Colonic mucosa (tissue), 4 donors: ENCODE measurements at places on chromosomes 7 and 10. TPM values are rescaled to one million over a fixed set of nuclear protein-coding genes. Genes with fewer than 3 reads are reported as not detected.

MYOZ1 gene
- not detected for total RNA-seq

ZPBP gene
- total RNA-seq: not detected

- H3K27ac ChIP-seq: no peak overlapping the region
- no peak overlapping the region for H3K4me3 ChIP-seq
- DNase-seq: no peak
- no peaks in the 10 kb centered on the region for H3K27me3 ChIP-seq
- H3K4me1 ChIP-seq: no peaks in the 10 kb centered on the region
Measured at GRCh38 chr7:102149416-102149815, 137.3 kb upstream of the SH2B2 start.

DNA sequence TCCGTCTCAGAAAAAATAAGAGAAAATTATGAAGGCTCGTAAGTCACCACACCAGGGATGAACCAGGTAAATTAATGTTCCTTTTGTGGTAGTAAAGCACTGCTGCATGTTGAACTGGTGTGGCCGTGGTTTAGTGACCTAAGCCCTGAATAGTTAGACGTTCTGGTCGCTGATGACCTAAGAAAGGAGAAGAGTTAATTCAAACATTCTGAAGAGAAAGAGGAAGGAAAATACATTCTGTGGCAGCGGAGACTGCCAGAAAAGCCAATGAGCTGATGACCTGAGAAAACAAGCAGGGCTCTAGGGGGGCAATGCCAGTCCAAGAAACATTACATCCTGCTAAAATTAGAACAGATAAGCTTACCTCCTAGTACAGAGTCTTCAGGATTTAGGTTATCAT lies 17.5 kb downstream of the DNAJC9 start:
- H3K4me3 ChIP-seq: no peak overlapping the region
- no peak overlapping the region for H3K27ac ChIP-seq
- H3K4me1 ChIP-seq: no peaks in the 10 kb centered on the region
- H3K36me3 ChIP-seq: peaks cover 4% of the 10 kb centered on the region

DNA sequence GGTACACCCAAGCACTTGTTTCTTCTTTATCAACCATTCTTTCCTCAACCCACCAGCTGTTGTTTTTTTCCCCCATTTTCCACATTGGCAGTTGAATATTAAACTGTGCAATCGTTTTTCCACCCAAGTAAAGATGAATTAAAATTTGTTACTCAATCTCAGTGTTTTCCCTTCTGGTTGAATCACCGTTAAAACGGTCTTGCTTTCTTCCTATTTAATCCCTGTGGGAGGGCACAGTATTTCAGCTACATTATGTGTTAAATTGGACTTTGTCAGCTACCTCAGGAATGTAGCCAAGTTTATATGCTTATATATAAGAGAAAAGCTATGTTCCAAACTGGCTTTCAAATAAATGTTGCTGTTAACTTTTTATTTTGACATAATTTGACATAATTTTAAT lies 19.9 kb downstream of the SLC35G1 start:
- no peaks in the 10 kb centered on the region for H3K4me1 ChIP-seq
- DNase-seq: no peak
- no peak overlapping the region for H3K4me3 ChIP-seq
- no peaks in the 10 kb centered on the region for H3K36me3 ChIP-seq
- no peak overlapping the region for H3K27ac ChIP-seq

CUZD1 gene
- 3.6 TPM for total RNA-seq

FANK1 gene
- total RNA-seq: 6.9 TPM

HOGA1 gene
- 0.49 TPM for total RNA-seq

- H3K27ac ChIP-seq: no peak overlapping the region
- no peak overlapping the region for H3K4me3 ChIP-seq
- no peak for DNase-seq
- no peaks in the 10 kb centered on the region for H3K36me3 ChIP-seq
- no peaks in the 10 kb centered on the region for H3K4me1 ChIP-seq
Measured at GRCh38 chr10:49332768-49333167, 33.8 kb downstream of the C10orf71 start.

- no peaks in the 10 kb centered on the region for H3K36me3 ChIP-seq
- DNase-seq: no peak
- H3K4me3 ChIP-seq: no peak overlapping the region
- no peak overlapping the region for H3K27ac ChIP-seq
- no peaks in the 10 kb centered on the region for H3K27me3 ChIP-seq
- no peaks in the 10 kb centered on the region for H3K4me1 ChIP-seq
Measured at GRCh38 chr7:111083413-111083812, 7.5 kb upstream of the LRRN3 start.

GLCCI1 gene
- 8.3 TPM for total RNA-seq

EVX1 gene
- total RNA-seq: 0.32 TPM

- H3K36me3 ChIP-seq: no peaks in the 10 kb centered on the region
- H3K4me1 ChIP-seq: no peaks in the 10 kb centered on the region
- no peak overlapping the region for H3K4me3 ChIP-seq
- H3K27me3 ChIP-seq: no peaks in the 10 kb centered on the region
- H3K27ac ChIP-seq: no peak overlapping the region
Measured at GRCh38 chr7:99229234-99229633, 21.3 kb upstream of the KPNA7 start.

- H3K36me3 ChIP-seq: no peaks in the 10 kb centered on the region
- H3K4me1 ChIP-seq: no peaks in the 10 kb centered on the region
- no peaks in the 10 kb centered on the region for H3K27me3 ChIP-seq
- H3K4me3 ChIP-seq: peak overlapping the region; percentile 64
- no peak for DNase-seq
Measured at GRCh38 chr10:119726676-119727261, 919 bp downstream of the INPP5F start.

ANKRD2 gene
- not detected for total RNA-seq

DKK1 gene
- total RNA-seq: 0.82 TPM

DNA sequence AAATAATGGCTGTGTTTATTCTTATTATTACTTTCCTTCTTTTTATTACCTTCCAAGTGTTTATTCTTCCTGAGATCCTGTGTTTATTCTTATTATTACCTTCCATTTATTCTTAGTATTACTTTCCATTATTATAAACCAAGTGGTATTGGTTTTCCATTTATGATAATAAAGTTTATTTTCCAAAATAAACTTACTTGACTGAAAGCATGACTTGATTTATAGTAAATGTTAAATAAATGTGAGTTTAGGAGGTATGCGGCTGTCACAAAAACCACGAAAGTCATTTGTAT lies 20.2 kb downstream of the WIPF3 start:
- no peak overlapping the region for H3K4me3 ChIP-seq
- no peaks in the 10 kb centered on the region for H3K27me3 ChIP-seq
- DNase-seq: no peak
- H3K27ac ChIP-seq: no peak overlapping the region

DNA sequence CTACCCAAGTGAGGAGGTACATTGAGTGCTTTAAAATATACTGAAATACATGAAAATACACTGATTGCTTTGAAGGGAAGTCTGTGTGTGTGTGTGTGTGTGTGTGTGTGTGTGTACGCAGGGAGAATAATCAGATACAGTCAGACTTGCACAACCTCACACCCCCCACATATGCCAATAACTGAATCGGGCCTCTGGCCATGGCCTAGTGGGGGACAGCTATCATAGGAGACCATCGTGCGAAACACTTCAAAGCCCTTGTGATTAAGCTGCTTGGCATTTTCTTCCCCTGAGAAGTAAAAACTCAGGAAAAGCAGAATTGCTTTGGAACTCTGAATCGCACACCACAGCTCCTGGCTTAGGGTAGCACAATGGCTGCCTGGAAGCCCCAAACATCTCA lies 135.1 kb downstream of the C10orf105 start:
- no peaks in the 10 kb centered on the region for H3K27me3 ChIP-seq
- no peak for DNase-seq
- no peak overlapping the region for H3K4me3 ChIP-seq
- H3K27ac ChIP-seq: no peak overlapping the region
- no peaks in the 10 kb centered on the region for H3K4me1 ChIP-seq
- H3K36me3 ChIP-seq: no peaks in the 10 kb centered on the region

DNA sequence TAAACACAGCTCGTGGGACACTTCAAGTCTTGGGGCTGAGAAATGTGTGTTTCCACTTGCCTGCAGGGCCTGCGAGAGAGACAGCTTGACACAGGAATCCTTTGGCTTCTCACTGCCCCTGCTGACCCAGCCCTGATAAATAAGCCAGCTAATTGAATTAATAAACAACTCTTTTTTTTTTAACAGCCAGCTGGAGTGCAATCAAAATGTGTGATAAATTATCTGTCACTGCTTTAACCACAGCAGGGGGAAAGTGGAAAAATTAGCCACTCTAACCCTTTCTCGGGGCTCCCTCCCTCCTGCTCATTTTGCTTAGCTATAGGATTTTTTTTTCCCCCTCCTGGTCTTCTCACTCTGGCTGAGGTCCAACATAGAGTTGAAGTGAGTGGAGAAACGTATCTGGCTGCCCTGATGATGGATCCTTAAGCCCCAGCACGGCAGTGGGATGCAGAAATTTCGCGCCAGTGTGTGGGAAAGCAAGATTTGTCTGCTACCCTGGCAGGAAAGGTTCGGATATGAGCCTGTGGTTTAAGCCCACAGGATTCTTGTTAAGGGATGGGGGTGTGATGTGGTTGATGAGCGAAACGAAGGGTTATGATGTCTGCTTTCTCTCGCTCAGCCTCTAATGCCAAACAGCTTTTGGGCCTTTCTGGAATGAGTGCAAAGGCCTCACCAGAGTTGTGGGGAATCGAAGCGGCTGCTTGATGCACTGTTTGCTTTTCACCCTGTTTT lies 173.8 kb downstream of the TRIL start:
- no peaks in the 10 kb centered on the region for H3K36me3 ChIP-seq
- no peak overlapping the region for H3K4me3 ChIP-seq

DNA sequence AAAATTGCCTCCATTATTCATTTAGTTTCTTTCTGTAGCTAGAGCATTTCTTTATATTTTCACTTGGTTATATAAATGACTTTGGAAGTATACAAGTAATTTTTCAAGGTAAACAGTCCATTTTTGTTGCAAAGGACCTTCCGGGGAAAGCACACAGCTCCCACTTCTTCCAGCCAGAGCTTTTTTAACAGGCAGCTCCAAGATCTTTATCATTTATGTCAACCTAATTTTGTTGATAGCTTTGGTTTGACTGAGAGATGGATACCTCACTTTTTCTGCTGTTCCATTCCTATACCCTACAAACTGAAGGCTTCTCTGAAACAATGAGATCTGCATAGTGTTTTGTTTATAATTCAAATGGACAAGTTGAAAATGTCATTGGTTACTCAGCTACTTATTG lies 49.3 kb upstream of the RAB11FIP2 start:
- DNase-seq: no peak
- H3K4me3 ChIP-seq: no peak overlapping the region
- H3K4me1 ChIP-seq: no peaks in the 10 kb centered on the region
- H3K27ac ChIP-seq: no peak overlapping the region
- H3K36me3 ChIP-seq: no peaks in the 10 kb centered on the region

- no peaks in the 10 kb centered on the region for H3K36me3 ChIP-seq
- no peak for DNase-seq
- no peak overlapping the region for H3K27ac ChIP-seq
- no peaks in the 10 kb centered on the region for H3K27me3 ChIP-seq
- H3K4me3 ChIP-seq: no peak overlapping the region
Measured at GRCh38 chr7:155248366-155248756, 49.3 kb upstream of the INSIG1 start.

KCND2 gene
- total RNA-seq: 0.17 TPM

GRCh38 chr7:23349484-23350157 lies 50.5 kb downstream of the MALSU1 start:
- H3K36me3 ChIP-seq: no peaks in the 10 kb centered on the region
- no peak overlapping the region for H3K4me3 ChIP-seq
- no peak overlapping the region for H3K27ac ChIP-seq
- no peak for DNase-seq

- no peak overlapping the region for H3K27ac ChIP-seq
- H3K36me3 ChIP-seq: no peaks in the 10 kb centered on the region
- H3K4me3 ChIP-seq: no peak overlapping the region
- no peak for DNase-seq
- H3K27me3 ChIP-seq: no peaks in the 10 kb centered on the region
Measured at GRCh38 chr10:122163174-122164022, 107.7 kb upstream of the BTBD16 start.
